Activated naive CD4-positive, alpha-beta T cell treated with anti-CD3 and anti-CD28 coated beads, Interleukin-2, amount 10 ng/mL, durations not matched to agents 7 days and 5 days (primary cell): ENCODE measurements at places on chromosomes 1 and 21.
A peak's percentile ranks its signal among the peaks of the same experiment; 100 is the strongest.

DNA sequence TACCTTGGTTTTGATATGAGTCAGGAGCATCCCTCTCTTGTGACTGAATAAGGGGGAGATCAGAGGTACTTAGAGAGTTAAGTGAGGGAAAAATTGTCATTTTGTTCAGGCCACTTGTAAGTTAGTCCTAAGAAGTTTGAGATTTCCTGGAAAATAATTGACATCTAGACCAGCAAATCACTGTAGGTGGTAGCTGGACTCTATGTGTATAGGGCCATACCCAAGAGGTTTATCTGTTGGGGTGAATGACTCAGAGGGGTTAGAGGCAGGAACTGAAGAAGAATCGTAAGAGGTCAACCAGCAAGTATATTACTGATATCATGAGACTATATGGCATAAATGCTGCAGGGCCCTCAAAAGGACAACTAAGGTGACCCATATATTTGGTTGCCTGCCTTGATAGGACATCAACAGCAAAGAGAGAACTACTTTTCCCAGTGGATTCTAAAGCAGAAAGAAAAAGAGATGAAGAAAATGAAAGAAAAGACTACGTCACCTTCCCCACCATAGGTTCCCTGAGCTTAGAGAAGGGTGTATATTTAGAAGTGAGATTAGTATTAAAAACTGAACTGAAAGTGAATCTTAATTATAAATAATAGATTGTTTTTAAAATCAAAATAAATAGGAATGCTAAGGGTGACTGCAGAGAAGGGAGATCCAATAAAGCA is 8.0 kb upstream of the RNPC3 start:
- H3K27me3 ChIP-seq = no peaks in the 10 kb centered on the region
- DNase-seq = no peak
- H3K4me1 ChIP-seq = peaks cover 2% of the 10 kb centered on the region
- no peak overlapping the region for H3K27ac ChIP-seq

DNA sequence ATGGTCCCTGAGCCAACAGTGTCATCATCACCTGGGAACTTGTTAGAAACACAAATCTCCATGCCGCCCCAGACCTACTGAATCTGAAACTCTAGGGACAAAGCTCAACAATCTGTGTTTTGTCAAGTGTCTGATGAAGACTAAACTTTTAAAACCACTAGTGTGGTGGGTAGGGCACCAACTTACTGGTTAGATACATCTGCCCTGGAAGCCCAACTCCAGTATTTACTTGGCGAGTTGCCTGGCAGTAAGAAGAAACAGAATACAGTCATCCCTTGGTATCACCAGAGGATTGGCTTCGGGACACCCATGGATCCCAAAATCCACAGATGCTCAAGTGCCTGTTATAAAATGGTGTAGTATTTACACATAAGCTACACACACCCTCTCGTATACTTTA is 367.9 kb upstream of the DUSP10 start:
- H3K4me3 ChIP-seq = no peak overlapping the region
- H3K36me3 ChIP-seq = no peaks in the 10 kb centered on the region
- DNase-seq = no peak
- no peaks in the 10 kb centered on the region for H3K27me3 ChIP-seq

GRCh38 chr1:238652346-238652968 is 733.9 kb upstream of the CHRM3 start:
- no peaks in the 10 kb centered on the region for H3K27me3 ChIP-seq
- H3K36me3 ChIP-seq = no peaks in the 10 kb centered on the region
- DNase-seq = no peak
- H3K4me3 ChIP-seq = no peak overlapping the region

GRCh38 chr1:75671708-75672107 is 52.8 kb upstream of the ACADM start:
- DNase-seq = no peak
- H3K4me1 ChIP-seq = no peaks in the 10 kb centered on the region
- H3K4me3 ChIP-seq = no peak overlapping the region
- H3K36me3 ChIP-seq = no peaks in the 10 kb centered on the region

GRCh38 chr1:27057801-27058625 is 45.4 kb upstream of the TENT5B start:
- no peak for DNase-seq
- no peak overlapping the region for H3K27ac ChIP-seq
- no peaks in the 10 kb centered on the region for H3K36me3 ChIP-seq
- no peak overlapping the region for H3K4me3 ChIP-seq
- no peaks in the 10 kb centered on the region for H3K4me1 ChIP-seq

GRCh38 chr1:36160388-36160948 is 4.5 kb downstream of the MAP7D1 start:
- peaks cover 56% of the 10 kb centered on the region for H3K36me3 ChIP-seq
- peak overlapping the region; percentile 91 for H3K27ac ChIP-seq
- peak overlapping the region; percentile 71 for H3K4me3 ChIP-seq
- DNase-seq = no peak
- H3K4me1 ChIP-seq = peaks cover 69% of the 10 kb centered on the region
- H3K27me3 ChIP-seq = no peaks in the 10 kb centered on the region

DNA sequence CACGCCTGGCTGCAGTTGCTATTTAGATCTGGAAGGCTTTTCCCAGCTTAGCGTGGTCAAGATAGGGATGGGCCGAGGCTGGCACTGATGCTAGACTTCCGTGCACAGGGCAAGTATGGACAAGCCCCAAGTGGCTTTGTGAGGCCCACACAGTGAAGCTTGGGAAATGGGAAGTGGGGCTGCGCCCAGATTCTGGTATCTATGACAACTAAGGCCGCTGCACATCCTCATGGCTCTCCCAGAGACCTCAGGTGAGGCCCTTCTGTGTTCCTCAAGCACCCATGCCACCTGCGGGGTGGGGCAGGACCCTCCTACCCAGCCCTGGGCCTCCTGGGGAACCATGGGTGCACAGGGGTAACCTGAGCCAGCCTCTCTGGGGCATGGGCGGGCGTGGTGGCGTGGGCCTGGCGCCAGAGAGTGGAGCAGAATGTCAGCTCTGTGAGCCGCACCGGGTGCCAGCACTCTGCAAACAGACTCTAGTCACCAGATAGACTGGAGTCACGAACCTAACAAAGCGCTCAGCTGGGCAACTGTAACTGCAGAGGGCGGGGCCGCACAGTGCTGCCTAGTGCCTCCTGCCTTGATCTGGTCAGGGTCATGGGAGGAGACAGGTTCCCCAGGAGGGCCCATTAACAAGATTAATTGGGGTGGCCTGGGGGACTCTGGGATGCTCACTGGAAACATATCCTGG is 46.4 kb downstream of the ELF3 start:
- H3K4me1 ChIP-seq = no peaks in the 10 kb centered on the region
- no peak for DNase-seq
- no peaks in the 10 kb centered on the region for H3K36me3 ChIP-seq

- DNase-seq = no peak
- no peaks in the 10 kb centered on the region for H3K36me3 ChIP-seq
- H3K27ac ChIP-seq = no peak overlapping the region
- peaks cover 3% of the 10 kb centered on the region for H3K27me3 ChIP-seq
- H3K4me3 ChIP-seq = no peak overlapping the region
Measured at GRCh38 chr1:64196074-64196870, 7.2 kb upstream of the UBE2U start.

DNA sequence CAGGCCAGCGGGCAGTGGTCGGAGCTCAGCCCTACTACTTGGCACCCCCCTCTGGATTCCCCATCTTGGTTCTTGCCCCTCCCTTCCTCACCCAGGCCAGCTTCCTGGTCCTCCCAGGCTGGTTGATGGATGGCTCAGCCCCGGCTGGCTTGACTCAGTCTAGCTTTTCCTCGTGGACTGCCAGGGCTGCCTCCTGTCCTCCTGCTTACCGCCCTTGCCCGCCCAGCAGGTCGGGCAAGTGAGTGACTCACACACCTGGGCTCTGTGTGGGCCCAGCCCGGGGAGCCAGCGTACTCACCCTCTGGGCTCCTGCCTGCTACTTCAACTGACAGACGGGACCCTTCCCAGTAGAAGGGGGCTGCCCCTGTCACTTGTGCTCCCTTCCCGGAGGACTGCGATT is 19.5 kb upstream of the ARHGEF10L start:
- H3K27ac ChIP-seq = no peak overlapping the region
- H3K36me3 ChIP-seq = no peaks in the 10 kb centered on the region
- DNase-seq = no peak
- H3K4me3 ChIP-seq = no peak overlapping the region
- H3K27me3 ChIP-seq = peaks cover 68% of the 10 kb centered on the region
- no peaks in the 10 kb centered on the region for H3K4me1 ChIP-seq

DNA sequence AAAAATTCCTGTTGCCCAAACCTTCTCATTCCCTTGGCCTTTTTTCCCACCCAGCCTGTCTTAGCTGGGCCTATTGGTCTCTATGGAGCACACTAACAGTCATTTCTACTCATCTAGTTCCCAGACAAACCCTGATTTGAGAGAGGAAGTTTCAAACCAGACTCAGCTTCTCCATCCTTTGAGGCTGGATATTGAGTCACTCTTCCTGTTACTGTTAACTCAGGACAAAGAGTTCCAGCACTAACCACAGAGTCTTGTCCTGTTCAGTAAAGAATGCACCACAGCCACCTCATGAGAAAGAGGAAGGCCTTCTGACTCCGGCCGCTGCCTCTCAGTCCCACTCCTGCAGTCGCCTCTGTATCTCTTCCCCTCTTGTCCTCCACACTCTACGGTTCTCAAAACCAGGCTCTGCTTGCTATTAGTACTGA is 137.8 kb downstream of the PTPRC start:
- H3K36me3 ChIP-seq = no peaks in the 10 kb centered on the region
- no peak for DNase-seq
- H3K27ac ChIP-seq = no peak overlapping the region
- H3K4me1 ChIP-seq = peaks cover 9% of the 10 kb centered on the region

GRCh38 chr1:157829711-157830110 is 9.8 kb upstream of the FCRL1 start:
- no peak overlapping the region for H3K27ac ChIP-seq
- H3K4me3 ChIP-seq = no peak overlapping the region
- no peak for DNase-seq
- H3K4me1 ChIP-seq = no peaks in the 10 kb centered on the region

- H3K27ac ChIP-seq = no peak overlapping the region
- no peak overlapping the region for H3K4me3 ChIP-seq
- H3K4me1 ChIP-seq = peaks cover 7% of the 10 kb centered on the region
- H3K36me3 ChIP-seq = peaks cover 10% of the 10 kb centered on the region
- DNase-seq = no peak
Measured at GRCh38 chr1:169574336-169574735, 11.9 kb downstream of the F5 start.

- no peaks in the 10 kb centered on the region for H3K4me1 ChIP-seq
- DNase-seq = no peak
- H3K27me3 ChIP-seq = peaks cover 18% of the 10 kb centered on the region
- H3K27ac ChIP-seq = no peak overlapping the region
- no peaks in the 10 kb centered on the region for H3K36me3 ChIP-seq
Measured at GRCh38 chr1:192474080-192474683, 101.4 kb upstream of the RGS1 start.

GRCh38 chr1:95520390-95520789 is 286.4 kb downstream of the RWDD3 start:
- no peak overlapping the region for H3K27ac ChIP-seq
- H3K4me3 ChIP-seq = no peak overlapping the region
- no peaks in the 10 kb centered on the region for H3K36me3 ChIP-seq
- no peak for DNase-seq

DNA sequence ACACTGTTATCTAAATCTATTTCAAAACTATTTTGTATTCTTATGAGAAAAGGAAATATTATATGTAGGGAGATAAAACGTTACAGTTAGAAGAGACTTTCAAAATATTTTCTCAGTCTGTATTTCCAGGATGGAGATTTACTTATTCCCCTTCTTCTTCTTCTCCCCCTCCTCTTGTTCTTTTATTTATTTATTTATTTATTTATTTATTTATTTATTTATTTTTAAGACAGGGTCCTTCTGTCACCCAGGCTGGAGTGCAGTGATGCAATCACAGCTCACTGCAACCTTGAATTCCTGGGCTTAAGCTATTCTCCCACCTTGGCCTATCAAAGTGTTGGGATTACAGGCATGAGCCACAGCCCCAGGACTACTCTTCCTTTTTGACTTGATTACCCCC is 2.8 kb upstream of the RPF1 start:
- H3K27me3 ChIP-seq = peaks cover 27% of the 10 kb centered on the region
- peaks cover 17% of the 10 kb centered on the region for H3K4me1 ChIP-seq
- DNase-seq = no peak
